Naive thymus-derived CD4-positive, alpha-beta T cell (primary cell): ENCODE measurements at places on chromosomes 4 and X.

GRCh38 chr4:8852118-8852704, 19.4 kb downstream of the HMX1 start:
- no peak overlapping the region for H3K4me3 ChIP-seq
- H3K27ac ChIP-seq, result no peak overlapping the region
- no peaks in the 10 kb centered on the region for H3K4me1 ChIP-seq

DNA sequence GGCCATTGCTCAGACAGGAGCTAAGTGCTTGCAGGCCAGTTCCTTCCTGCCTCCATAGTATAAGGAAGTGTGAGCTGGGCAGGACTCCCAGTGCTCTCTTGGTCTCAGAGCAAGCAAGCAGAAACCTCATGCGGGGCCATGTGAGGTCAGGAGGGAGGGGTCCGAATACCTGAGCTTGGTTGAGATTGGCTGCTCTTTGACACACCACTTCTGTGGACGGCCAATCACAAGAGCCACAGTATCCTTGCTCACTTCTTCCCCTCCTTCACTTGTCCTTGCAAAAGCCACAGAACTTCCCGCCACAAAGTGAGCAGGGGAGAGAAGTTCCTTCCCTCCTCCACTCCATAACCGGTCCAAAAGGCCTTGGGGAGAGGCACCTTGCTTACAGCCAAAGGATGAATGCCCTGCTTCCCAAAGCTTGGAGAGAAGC, 56.7 kb downstream of the PRPS1 start:
- no peak overlapping the region for H3K4me3 ChIP-seq
- peaks cover 9% of the 10 kb centered on the region for H3K4me1 ChIP-seq
- DNase-seq, result no peak
- no peaks in the 10 kb centered on the region for H3K36me3 ChIP-seq
- no peak overlapping the region for H3K27ac ChIP-seq

DNA sequence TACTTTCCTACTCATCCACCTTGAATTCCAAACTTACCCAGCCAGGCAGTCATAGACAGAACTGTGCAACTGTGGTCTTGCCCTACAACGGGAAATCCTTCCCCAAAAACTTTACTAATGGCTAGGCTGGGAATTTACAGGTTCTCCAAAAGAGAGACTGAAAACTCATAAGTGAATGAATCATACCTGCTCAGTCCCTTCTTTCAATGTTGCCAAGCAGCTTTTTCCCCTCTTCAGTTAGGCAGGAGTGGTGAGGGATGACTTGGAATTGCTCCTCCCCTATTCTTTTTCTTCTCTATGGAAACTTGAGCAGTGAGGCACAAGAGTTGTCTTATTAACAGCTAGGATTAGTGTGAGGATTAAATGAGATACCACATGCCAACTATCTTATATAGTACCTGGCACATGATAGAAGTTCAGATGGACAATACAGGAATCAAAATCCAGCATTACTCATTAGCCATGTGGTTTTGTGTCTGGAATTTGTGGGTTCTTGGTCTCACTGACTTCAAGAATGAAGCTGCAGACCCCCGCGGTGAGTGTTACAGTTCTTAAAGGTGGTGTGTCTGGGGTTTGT, 105.9 kb downstream of the TEX13A start:
- DNase-seq, result no peak
- H3K27ac ChIP-seq, result no peak overlapping the region
- H3K4me3 ChIP-seq, result no peak overlapping the region
- no peaks in the 10 kb centered on the region for H3K36me3 ChIP-seq
- H3K27me3 ChIP-seq, result no peaks in the 10 kb centered on the region
- H3K4me1 ChIP-seq, result no peaks in the 10 kb centered on the region

DNA sequence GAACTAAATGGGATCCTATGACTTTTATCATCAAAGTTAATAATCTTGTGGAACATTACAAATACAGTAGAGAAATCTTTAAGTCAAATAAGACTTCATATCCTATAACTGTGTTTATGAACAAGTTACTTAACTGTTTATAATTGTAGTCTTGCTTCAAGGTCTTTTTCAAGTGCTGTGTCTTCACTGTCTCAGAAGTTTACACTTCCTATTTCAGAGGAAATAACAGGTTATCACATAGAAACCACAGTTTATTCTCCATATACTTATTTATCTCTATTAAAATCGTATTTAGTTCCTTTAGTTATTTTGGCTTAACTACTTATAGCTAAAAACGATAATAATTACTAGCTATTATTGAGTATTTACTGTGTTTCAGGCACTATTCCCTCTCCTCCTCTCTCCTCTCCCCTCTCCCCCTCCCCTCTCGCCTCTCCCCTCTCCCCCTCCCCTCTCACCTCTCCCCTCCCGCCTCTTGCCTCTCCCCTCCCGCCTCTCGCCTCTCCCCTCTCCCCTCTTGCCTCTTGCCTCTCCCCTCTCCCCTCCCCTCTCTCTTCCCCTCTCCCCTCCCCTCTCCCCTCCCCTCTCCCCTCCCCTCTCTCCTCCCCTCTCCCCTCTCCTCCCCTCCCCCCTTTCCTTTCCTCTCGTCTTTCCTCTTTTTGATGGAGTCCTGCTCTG, 63.7 kb downstream of the RBPJ start:
- no peak overlapping the region for H3K27ac ChIP-seq
- H3K4me3 ChIP-seq, result no peak overlapping the region
- H3K27me3 ChIP-seq, result no peaks in the 10 kb centered on the region
- peaks cover 4% of the 10 kb centered on the region for H3K4me1 ChIP-seq
- no peaks in the 10 kb centered on the region for H3K36me3 ChIP-seq

- H3K36me3 ChIP-seq, result no peaks in the 10 kb centered on the region
- no peak overlapping the region for H3K27ac ChIP-seq
- no peaks in the 10 kb centered on the region for H3K27me3 ChIP-seq
- H3K4me1 ChIP-seq, result no peaks in the 10 kb centered on the region
- peak; percentile 27 for DNase-seq
- no peak overlapping the region for H3K4me3 ChIP-seq
These were observed 43.0 kb downstream of the ENPEP start for GRCh38 chr4:110518889-110519490.

DNA sequence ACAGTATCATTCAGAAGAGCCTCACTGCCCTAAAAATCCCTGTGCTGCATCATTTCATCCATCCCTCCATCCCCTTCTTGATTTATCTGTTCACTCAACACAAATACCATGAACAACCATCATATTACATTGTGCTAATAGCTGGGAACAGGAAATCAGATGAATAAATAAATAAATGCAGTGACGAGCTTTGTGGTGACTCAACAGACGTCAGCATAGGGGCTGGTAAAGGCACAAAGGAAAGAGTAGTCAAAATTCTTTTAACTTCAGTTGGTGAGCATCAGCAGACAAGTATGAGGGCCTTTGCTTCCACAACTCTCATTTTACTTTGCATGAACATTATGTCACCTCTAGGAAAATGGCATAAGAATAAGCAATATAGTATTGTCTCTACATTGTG, 65.5 kb downstream of the EDNRA start:
- no peaks in the 10 kb centered on the region for H3K27me3 ChIP-seq
- no peak for DNase-seq
- H3K27ac ChIP-seq, result no peak overlapping the region
- H3K4me3 ChIP-seq, result no peak overlapping the region

- H3K27ac ChIP-seq, result no peak overlapping the region
- DNase-seq, result no peak
- peaks cover 8% of the 10 kb centered on the region for H3K4me1 ChIP-seq
- no peaks in the 10 kb centered on the region for H3K27me3 ChIP-seq
These were observed 3.1 kb downstream of the MAMLD1 start for GRCh38 chrX:150365990-150366911.

GRCh38 chr4:962231-963208, 10.8 kb downstream of the DGKQ start:
- H3K36me3 ChIP-seq, result peaks cover 82% of the 10 kb centered on the region
- H3K27ac ChIP-seq, result no peak overlapping the region
- no peak overlapping the region for H3K4me3 ChIP-seq
- DNase-seq, result no peak
- H3K4me1 ChIP-seq, result no peaks in the 10 kb centered on the region
- H3K27me3 ChIP-seq, result no peaks in the 10 kb centered on the region

- H3K36me3 ChIP-seq, result no peaks in the 10 kb centered on the region
- no peaks in the 10 kb centered on the region for H3K4me1 ChIP-seq
- H3K27me3 ChIP-seq, result no peaks in the 10 kb centered on the region
- H3K27ac ChIP-seq, result no peak overlapping the region
- no peak for DNase-seq
These were observed 66.6 kb upstream of the LIMCH1 start for GRCh38 chr4:41471126-41472071.
